NCI-H1417 treated with DMSO at 0.1 percent for 48 hours (cell line): ENCODE measurements at places on chromosomes 5 and 9.

- no peak for DNase-seq
Measured at GRCh38 chr9:99016681-99017387, 73.1 kb downstream of the COL15A1 start.

- DNase-seq: no peak
Measured at GRCh38 chr5:141100243-141100805, at the start of gene PCDHB3. TSS of gene PCDHB3 (plus strand) at chr5:141100473. CDS start at chr5:141100650, 177 bp downstream.

DNA sequence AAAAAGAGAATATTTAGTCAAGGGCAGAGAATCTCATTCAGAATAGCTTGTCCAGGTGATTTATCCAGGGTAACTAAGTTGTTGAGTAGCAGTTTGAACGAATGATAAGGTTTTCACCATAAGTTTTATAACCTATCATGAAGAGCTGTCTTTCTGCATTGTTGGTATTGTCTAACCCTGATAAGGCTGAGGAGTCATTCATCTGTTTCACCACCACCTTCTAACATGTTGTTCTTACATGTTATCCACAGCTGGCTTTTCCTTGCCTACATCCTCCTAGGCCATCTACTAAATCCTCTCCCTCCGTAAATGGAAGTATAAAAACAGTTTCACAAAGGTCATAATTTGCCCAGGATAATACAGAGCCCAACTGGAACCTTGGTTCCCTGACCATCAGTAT is 24.1 kb downstream of the ZNF462 start:
- no peak for DNase-seq

DNA sequence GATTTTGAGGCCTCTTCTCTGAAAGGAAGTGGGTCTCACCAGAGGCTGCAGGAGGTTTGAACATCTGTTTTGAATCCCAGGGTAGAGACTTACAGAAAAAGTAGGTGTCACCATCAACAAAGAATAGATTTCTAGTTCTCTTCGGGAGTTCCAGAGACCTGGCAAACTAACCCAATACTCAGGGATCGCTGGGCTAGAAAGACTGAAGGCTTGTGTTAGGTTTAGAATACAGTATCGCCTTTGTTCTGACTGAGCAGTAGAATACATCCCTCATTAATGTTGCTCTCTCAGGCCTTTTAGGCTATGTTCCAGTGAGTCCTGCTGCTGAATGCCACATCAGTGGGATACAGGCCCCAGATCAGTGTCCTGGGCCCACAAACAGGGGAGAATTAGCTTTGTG is 27.2 kb downstream of the RUSC2 start:
- no peak for DNase-seq

GRCh38 chr5:1853531-1853930 is 29.2 kb downstream of the IRX4 start:
- DNase-seq: no peak
